ENCODE measurements at places on chromosomes 1 and 21.

GRCh38 chr1:107871687-107872395, 93.1 kb downstream of the VAV3 start:
- no peak for DNase-seq

- no peak for DNase-seq
Measured at GRCh38 chr1:8238141-8239038, 79.5 kb upstream of the SLC45A1 start.

- DNase-seq: no peak
Measured at GRCh38 chr1:156751451-156751756, at the start of gene HDGF. TSS of gene HDGF (minus strand) at chr1:156751675. CDS start at chr1:156751429, 246 bp downstream.

- DNase-seq: no peak
Measured at GRCh38 chr1:11417162-11417561, 61.8 kb upstream of the DISP3 start.

DNA sequence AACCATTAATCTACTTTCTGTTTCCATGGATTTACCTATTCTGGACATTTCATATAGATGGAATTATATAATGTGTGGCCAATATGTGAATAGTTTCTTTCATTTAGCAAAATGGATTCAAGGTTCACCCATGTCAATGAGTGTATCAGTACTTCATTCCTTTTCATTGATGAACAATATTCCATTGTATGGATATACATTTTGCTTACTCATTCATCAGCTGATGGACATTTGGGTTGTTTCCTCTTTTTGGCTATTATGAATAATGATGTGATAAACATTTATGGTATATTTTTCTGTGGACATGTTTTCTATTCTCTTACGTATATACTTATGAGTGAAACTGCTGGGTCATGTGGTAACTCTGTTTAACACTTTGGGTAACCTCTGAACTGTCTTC, 97.8 kb downstream of the SCMH1 start:
- DNase-seq: no peak

- no peak for DNase-seq
Measured at GRCh38 chr1:180579961-180580611, 21.3 kb downstream of the OVAAL start.

DNA sequence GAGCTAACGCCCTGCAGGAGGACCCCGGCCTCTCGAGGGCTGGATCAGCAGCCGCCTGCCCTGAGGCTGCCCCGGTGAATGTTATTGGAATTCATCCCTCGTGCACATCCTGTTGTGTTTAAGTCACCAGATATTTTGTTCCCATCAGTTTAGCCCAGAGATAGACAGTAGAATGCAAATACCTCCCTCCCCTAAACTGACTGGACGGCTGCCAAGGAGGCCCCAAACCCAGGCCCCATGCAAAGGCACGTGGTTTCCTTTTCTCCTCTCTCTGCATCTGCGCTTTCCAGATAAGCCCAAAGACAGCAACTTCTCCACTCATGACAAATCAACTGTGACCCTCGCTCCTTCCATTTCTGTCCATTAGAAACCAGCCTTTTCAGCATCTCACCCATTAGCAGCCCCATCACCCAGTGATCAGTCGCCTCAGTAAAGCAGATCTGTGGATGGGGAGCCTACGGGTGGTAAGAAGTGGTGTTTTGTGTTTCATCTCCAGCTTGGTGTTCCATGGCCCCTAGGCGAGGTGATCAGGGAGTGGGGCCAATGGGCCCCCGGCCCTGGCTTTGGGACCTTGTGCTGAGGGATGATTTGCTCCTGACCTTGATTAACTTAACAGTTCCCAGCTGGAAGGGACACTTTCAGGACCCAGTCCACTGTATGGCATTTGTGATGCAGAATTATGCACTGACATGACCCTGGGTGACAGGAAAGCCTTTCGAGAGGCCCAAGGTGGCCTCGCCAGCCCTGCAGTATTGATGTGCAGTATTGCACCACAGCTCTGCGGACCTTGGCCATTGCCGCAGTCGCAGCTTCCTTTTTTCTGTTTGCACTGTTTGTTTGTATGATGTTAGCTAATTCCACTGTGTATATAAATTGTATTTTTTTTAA, 5.2 kb downstream of the NPPA start:
- no peak for DNase-seq

- no peak for DNase-seq
Measured at GRCh38 chr1:176799327-176799726, 336.4 kb downstream of the PAPPA2 start.

DNA sequence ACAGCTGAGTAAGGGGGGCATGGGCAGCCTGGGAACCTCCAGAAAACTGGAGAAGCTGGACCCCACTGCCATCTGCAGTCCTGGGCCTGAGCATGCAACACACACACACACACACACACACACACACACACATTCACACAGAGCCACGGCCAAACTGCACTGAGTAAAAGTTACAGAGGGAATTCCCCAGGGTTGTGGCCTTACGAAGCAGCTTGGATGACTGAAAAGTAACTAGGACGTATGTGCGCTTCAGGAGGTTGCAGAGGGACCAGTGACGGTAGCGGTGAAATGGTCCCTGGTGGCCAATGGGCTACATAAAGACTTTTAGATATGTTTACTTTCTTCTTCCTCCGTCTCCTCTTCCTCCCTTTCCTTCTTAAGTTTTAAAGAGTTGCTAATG, 232.5 kb upstream of the TMEM51 start:
- no peak for DNase-seq

- DNase-seq: no peak
Measured at GRCh38 chr1:150999926-151000325, 6.8 kb downstream of the MINDY1 start.

DNA sequence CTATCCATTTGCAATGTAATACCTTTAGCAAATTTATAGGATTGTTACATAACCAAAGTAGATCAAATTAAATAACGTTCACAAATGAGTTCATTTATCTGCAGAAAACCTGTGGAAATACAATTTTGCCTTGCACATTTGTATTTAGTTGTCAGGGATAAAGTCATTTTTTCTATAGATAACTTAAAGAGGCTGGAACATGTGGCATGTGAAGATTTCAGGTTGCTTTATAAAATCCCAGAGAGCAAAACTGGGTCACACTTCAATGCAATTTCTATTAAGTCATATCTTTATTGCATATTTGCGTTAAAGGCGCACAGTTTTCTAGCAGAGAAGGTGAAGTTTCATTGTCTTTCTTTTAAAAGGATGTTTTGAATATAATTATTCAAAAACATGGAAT, 342.4 kb downstream of the USP25 start:
- DNase-seq: no peak

GRCh38 chr1:147670319-147671001, at the start of gene ACP6:
TSS of gene ACP6 (minus strand) at chr1:147670524. CDS start at chr1:147670048, 476 bp downstream.
- DNase-seq: peak; percentile 95

GRCh38 chr1:92705446-92705845, 79.5 kb downstream of the EVI5 start:
- DNase-seq: no peak

DNA sequence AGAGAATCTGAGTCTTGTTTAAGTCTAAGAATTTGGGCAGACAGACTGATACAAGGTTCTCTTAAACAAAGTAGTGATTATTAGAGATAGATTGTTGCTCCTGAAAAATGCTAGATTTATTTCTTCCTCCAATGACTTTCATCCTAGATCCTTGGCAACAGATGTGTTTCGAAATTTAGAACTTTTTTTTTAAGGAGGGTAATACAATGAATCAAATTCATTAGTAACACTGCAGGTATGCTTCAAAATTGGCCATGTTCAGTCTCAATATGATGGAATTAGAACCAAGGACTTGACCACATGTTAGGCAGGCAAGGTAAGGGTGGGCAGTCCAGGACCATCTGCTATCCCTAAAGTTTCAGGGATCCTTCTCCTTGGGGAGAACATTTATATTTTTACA, 4.5 kb upstream of the LCE1F start:
- no peak for DNase-seq

GRCh38 chr1:160807738-160808137, 11.8 kb downstream of the LY9 start:
- no peak for DNase-seq

DNA sequence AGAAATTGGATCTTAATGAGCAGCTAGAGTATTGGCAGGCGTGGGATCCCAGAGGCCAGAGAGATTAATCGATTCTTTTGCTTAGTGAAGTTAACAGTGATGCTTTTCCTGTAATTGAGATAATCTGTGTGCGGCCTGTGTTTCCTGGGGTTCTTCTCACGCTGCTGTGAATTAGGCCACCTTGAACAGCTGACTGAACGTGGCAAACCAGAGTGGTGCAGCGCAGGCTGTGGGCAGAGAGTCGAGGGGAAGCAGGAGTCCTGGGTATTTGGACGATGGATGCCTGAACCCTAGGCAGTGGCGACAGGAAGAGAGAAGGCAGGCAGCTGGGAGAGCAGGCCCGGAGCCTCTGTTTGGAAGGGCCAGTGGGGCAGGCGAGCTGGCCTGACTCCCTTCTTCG, 51.7 kb downstream of the RYR2 start:
- DNase-seq: no peak

DNA sequence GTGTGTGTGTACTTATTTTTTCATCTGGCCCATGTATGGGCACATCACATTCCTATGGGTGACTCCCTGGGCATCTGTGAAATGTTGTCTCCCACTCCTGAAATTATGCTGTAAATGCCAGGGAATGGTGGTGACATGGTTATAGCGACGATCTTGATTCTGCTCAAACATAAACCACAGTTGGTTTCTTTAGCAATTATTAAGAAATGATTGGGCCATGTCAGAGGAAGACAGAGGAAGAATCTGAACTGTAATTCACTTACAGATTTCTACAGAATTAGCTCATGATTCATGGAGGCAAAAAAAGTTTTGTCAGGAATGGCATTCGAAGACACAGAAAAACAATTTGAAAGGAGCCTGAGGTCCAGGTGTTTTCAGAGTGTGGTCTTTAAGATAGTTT, 25.8 kb upstream of the KCNE1 start:
- no peak for DNase-seq

DNA sequence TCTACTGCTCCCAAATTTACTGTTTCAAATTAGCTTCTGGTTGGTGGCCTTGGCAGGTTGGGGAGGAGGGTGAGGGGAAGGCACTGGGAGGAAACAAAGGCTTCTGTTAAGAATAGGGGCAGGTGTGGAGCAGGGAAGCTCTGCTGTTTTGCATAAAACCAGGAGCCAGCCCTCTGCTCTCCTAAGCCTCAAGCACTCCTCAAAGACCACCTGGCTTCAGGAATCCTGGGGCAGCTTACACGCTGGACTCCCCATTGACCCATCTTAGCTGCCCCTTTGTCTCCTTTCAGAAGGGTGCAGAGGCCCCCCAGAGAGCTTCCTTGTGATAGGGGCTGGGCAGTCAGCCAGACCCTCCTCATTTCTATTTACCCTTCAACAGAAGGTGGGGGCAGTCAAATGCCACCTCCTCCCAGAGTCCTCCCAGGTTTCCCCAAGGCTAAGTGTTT, 11.5 kb upstream of the DHRS3 start:
- no peak for DNase-seq

- no peak for DNase-seq
Measured at GRCh38 chr1:30407865-30408580, 315.4 kb downstream of the MATN1 start.

GRCh38 chr1:205783904-205784303, 8.6 kb upstream of the RAB29 start:
- DNase-seq: no peak

DNA sequence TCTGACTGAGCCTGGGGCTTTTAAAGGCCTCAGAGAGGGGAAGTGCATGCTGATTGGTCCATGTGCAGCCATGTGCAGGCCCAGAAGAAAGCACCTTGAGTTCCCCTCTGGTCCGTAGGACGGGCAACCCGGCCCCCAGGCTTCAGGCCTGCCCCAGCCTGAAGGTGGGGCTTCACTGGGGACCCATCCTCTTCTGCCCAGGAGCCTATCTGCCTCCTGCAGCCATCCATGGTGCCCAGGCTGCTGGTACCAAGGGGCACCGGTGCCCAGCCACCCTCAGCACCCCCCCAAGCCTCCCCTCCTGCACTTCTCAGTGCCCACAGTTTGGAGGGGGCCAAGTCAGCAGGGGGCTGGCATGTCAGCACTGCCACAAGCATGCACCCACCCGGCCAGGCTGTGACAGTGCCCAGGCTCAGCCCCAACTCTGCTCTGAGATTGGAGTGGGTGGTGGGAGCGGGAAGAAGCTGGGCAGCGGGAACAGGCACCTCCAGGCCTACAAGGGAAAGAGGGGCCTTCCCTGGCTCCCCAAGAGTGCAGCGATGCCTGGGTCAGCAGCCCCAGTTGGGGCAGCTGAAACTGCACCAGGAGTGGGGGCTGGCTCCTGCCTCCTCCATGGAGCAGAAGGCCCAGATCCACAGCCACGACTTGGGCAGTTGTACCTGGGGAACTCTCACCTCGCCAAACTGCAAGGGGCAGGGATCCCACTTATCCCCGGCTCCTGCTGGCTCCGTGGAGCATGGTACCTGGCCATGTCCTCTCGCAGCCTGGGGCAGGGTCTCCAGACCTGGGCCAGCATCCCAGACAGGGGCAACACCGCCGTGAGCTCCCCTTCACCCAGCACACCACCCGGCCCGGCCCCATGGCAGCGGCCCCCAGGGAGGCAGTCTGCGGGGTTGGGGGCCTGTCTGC, 11.7 kb downstream of the COL6A2 start:
- DNase-seq: no peak

DNA sequence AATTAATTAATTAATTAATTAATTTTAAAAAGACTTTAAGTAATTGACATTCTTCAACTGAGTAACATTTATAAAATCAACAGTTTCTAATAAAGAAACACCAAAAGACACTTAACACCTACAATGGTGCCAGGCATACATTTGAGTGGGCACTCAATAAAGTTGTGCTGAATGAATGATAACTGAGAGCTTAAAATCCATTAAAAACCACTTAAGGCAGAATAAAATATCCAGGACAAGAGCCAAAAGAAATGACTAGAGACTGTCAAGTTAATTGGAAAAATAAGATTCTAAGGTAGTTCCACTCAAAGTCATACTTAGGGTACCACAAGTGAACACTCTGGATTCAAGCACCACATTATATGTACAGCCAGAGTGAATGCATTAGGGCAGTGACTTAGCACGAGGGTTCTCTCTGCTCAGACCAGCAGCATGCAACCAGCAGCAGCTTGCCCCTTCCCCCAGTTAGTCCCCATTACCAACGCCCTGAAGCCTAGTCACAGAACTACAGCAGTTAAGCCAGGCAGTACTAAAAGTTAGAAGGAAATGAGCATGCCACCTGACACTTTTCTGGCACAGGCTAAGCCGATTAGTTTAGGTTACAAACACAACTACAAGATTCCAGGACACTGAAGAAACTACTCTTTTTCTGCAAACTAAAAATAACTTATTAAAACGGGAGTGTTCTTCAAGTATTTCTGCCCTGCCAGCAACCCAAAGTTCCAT, 46.5 kb downstream of the LUZP1 start:
- no peak for DNase-seq

- DNase-seq: no peak
Measured at GRCh38 chr1:92087542-92087941, 7.4 kb downstream of the BTBD8 start.

GRCh38 chr1:70836456-70836855, 211.2 kb downstream of the PTGER3 start:
- DNase-seq: no peak

GRCh38 chr1:56524263-56524662, 55.1 kb downstream of the PLPP3 start:
- no peak for DNase-seq

Measured in cerebellar nuclear complex (tissue), 1 donor.